Hepatic stellate cell (primary cell): ENCODE measurements at places on chromosomes 3 and 15.

- DNase-seq: no peak
These were observed 337.7 kb upstream of the AGTR1 start for GRCh38 chr3:148360051-148360450.

DNA sequence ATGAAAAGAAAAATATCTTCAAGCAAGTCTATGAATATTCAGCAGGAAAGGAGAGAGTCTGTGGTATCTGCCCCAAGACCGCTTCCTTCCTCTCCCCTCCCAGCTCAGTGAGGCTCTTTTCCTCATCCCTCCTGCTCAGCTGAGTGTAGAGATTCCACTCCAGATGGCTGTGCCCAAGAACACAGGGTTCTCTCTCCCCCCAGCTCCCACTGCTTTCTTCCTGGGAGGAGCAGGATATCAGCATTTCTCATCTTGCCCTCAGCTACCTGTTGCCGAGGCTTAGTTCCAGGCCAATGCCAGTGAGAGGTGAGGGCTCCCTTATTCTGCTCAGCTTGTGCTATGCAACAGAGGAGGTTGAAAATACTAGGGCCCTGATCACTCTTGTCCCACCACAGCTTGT is 211.9 kb downstream of the SV2B start:
- DNase-seq: no peak

DNA sequence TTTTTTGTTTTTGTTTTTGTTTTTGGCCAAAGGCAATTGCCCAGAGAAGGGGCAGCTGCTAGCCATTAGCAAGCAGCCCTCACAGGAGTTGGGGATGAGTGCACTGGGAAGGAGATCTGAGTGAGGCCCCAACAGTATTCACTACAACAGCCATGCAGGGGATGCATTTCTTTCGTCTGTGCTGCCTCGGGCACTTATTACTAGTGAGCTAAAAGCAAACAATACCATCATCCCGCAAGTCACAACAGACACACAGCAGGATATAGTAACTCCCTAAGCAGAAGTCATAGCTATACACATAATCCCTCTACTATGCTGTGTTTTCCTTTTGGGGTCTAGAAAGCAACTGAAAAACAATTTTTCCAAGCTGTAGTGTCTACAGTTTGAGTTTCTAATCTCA is 27.2 kb downstream of the CRTAP start:
- no peak for DNase-seq

GRCh38 chr3:65712140-65712539 is 326.6 kb downstream of the MAGI1 start:
- DNase-seq: no peak
